ENCODE measurements at places on chromosomes 2 and 18. TPM values are rescaled to one million over a fixed set of nuclear protein-coding genes. Genes with fewer than 3 reads are reported as not detected.

TWIST2 gene
- total RNA-seq: 26.1 TPM

BUB1 gene
- total RNA-seq: 1.4 TPM

PRSS56 gene
- 0.20 TPM for total RNA-seq

CCDC85A gene
- total RNA-seq: 5.0 TPM

LRRTM1 gene
- total RNA-seq: 0.31 TPM
